ENCODE measurements at places on chromosomes 16 and 17.

GRCh38 chr16:30923554-30924075, at the start of gene FBXL19:
Gene FBXL19 (plus strand): TSS chr16:30923572. CDS start chr16:30925755, 2,183 bp downstream.
- no peak for DNase-seq

DNA sequence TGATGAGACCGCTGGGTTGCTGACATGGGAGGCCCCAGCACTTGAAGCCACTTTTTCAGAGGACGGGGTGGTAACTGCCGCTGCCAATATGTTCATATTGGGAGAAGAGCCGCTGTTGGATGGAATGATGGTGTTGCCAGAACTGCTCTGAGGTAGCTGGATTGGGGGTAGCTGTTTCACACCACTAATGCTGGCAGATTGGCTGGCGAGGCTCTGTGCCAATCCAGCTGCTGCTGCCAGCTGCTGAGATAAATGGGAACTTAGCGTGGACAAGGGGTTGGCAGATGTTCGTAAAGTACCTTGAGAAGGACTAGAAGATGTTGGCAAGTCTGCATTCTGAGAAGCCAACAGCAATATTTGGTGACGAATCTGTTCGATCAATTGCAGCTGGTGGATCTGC, 10.0 kb downstream of the SALL1 start:
- DNase-seq = no peak

- DNase-seq = no peak
These were observed 40.6 kb upstream of the XYLT1 start for GRCh38 chr16:17511340-17511739.

GRCh38 chr16:14487579-14487978, 142.5 kb downstream of the PARN start:
- DNase-seq = no peak

- no peak for DNase-seq
These were observed 398 bp downstream of the LGALS9 start for GRCh38 chr17:27631411-27631760.

DNA sequence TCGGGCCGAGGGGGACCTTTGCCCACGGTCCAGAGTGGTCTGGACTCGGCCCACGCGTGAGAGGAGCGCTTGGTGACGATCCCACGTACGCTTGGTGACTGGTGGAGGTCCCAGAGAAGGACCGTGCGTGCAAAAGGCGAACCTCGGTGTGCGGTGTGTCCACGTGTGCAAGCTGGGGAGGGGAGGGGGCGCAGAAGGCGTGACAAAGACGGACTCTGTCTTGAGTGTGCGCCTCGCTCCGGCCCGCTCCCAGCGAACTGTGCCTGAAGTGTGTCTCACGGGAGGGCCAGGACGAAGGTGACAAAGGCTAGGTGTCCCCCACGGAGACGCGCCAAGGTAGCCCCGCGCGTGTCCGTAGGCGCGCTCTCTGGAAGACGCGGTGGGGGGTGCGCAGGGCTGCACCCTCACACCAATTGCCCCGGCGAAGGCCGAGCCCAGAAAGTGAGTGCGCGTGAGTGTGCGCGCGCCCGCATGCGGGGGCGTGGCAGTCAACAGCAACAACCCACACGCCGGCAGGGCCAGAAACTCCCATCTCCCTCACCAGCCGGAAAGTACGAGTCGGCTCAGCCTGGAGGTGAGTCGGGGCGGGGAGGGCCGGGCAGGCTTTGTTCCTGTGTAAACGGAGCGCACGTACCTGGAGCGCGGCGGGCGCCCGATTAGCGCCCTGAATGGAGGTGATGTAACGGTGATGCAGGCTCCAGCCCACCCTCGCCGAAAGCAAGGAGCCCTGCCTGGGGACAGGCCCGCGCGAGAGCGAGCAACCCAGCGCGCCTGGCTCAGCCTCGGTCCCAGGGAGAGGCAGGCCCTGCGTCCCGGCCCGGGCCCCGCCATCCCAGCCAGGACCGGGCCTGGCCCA, at the start of gene GPRC5C:
Gene GPRC5C, plus strand, starts transcription at position 521 of the 856 bp plus-strand sequence. CDS start 7,689 bp downstream, outside the sequence.
- peak; percentile 25 for DNase-seq

GRCh38 chr16:56094231-56094630, 97.1 kb upstream of the GNAO1 start:
- DNase-seq = no peak

DNA sequence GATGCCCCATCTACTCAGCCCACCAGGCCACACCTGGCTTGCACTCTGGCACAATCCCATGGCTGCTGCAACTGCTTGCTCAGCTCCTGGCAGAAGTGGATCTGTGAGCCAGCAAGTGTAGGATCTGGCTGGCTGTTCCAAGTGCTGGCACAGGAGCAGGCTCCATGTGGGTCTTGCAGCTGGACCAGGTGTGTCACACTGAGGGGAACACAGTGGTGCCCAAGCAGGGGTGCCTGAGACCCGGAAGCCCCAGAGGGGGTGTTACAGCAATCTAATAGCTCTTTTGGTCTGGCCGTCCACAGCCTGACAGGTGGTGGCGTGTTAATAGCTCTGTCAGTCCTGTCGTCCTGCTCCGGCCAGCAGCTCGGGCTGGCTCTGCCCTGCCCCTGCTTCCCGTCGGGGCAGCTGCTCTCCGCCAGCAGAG, 19.6 kb upstream of the GOT2 start:
- DNase-seq = no peak

GRCh38 chr17:16935786-16936185, 36.1 kb downstream of the TNFRSF13B start:
- DNase-seq = no peak

- DNase-seq = no peak
These were observed 12.3 kb downstream of the CNTROB start for GRCh38 chr17:7944326-7944725.

DNA sequence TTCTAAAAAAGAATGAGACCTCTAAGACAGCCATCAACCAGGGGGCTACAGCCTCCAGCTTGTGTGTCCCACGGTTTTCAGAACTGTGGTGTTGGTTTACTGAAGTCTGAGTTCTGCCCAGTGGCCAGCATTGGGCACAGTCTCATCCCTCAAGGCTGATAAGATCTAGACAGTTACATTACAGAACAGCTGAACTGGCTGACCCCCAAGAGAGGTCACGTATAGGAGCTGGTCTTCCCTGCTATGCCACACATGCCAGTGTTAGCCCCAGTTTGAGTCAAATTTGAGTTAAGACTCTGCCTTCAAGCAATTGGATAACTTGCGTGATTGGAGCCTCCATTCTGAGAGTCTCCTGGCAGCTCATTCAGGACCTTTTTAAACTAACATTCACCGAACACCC, 14.8 kb upstream of the NUP93 start:
- DNase-seq = no peak

GRCh38 chr16:88613911-88614817, 24.2 kb upstream of the IL17C start:
- DNase-seq = no peak

- no peak for DNase-seq
These were observed 103.7 kb downstream of the USP22 start for GRCh38 chr17:20938988-20939615.

DNA sequence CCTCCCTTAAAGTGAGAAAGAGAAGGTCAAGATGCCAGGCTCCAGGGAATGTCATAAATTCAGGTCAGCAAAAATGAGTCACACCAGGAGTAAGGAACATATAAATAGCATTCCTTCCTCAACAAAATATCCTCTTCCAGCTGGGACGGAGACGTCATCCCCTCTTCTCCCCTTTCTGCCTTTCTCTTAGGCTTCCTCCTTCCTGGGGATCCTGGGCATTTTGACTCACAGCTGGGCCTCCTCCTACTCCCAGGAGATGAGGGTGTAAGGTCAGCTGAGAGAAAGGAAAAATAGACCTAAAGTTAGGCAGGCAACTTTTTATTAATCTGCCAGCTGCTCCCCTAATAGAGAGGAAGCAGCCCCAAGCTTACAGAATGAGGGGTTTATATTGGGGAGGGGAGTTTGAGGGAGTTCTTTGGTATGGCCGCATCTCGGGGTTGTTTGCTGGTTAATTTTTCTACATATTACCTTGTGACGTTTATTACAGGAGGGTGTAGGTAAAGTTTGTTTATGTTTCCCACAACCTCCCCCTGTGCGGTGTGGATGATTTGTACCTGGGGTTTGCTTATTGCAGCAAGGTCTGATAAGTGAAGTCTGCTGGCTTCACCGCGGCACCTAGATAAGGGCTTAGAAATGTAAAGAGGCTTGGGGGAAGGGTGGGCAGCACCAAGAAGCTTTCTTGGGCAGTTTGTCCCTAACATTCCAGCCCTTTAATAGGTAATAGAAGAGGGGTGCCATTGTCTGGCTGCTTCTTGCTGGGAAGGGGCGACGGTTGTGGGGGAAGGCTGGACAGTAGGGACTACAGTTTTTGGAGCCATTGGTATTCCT, 7.1 kb upstream of the ZNF747 start:
- DNase-seq = no peak

DNA sequence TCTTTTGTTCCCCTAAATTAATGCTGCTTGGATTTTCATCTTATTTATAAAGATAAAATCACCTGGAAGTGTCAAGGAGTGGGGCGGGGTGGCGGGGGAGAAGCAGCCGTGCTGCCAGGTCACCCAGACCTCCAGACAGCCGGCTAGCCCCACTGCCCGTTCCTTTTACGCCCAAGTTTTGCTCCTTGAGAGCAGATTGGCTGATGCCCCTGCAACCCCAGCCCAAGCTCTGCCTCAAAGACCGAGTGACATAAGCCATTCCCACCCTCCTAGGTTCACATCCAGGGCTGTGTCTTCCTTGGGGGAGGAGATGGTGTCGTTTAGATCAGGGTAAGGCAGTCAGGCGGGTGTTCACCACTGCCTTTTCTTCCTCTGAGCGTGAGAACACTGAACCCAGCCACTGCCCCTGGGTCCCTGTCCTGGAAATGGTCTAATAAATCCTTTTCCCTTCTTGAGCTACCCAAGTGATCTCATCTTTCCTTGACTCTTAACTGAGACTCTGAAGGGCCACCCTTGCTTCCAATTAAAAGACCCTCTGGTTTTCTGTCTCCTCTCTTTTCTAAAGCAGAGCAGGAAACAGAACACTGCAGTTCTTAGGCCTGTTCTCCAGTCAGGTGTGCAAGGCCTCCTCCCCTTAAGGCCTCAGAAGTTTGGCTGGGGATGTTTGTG, 5.7 kb downstream of the PDF start:
- DNase-seq = no peak

- no peak for DNase-seq
These were observed 23.6 kb downstream of the RANBP10 start for GRCh38 chr16:67782567-67783352.

GRCh38 chr16:68658341-68658973, 13.3 kb downstream of the CDH3 start:
- no peak for DNase-seq

DNA sequence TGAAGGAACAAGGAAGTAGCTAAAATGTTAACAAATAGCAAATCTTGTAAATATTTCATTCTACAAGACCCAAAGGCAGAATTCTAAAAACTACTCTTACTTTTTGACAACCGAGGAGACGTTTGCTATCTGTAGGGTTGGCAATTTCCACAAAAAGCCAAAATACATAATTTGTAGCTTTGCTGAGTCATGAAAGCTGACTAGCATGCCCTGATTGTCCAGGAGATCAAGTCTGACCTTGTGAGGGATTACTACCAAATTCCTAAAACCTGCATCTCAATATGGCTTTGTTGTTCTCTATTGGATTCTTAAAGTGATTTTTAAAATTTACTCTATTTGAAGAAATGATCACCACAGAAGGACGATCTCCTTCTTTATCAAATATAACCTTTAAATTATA, 10.8 kb downstream of the DNAJA2 start:
- no peak for DNase-seq

DNA sequence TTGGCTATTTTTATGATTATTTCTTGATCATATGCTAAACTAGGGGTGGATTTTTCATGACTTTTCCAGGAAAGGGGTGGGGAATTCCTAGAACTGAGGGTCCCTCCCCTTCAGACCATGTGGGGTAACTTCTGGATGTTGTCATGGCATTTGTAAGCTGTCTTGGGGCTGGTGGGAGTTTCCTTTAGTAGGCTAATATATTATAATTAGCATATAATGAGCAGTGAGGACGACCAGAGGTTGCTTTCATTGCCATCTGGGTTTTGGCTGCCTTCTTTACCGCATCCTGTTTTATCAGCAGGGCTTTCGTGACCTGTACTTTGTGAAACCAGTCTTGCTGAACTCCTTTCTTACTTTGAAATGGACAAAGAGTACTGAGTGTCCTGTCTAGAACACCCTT, 40.4 kb upstream of the ABCA5 start:
- no peak for DNase-seq

GRCh38 chr17:28065706-28066105, 23.2 kb downstream of the NLK start:
- DNase-seq = no peak

All from stimulated activated naive CD4-positive, alpha-beta T cell treated with Interleukin-2 at 50 U/mL for 16 hours (primary cell).